ENCODE measurements at places on chromosomes 7 and 10.

- peak; percentile 47 for DNase-seq
These were observed at the start of gene HELLS for GRCh38 chr10:94545391-94546048. HELLS (plus strand) TSS chr10:94545788; CDS start chr10:94545922, 134 bp downstream.

DNA sequence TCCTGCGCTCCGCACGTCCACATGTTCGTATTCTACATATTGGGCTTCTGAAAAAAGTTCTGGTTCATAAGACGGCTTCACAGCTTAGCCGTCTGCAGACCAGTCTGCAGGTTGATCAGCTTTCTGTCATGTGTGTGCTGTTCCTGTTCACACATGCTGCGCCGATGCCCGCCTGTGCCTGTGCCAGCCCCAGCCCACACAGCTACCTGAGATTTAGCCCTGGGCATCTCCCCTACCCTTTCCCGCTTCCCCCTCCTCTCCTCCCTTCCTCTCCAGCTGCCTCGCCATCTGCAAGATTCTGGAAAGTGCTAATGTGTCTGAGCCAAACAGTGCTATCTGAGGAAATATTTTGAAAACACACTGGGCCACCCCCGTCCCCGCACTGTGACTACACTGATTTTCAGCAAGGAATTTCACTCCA is 7.1 kb downstream of the CHST3 start:
- DNase-seq: no peak

DNA sequence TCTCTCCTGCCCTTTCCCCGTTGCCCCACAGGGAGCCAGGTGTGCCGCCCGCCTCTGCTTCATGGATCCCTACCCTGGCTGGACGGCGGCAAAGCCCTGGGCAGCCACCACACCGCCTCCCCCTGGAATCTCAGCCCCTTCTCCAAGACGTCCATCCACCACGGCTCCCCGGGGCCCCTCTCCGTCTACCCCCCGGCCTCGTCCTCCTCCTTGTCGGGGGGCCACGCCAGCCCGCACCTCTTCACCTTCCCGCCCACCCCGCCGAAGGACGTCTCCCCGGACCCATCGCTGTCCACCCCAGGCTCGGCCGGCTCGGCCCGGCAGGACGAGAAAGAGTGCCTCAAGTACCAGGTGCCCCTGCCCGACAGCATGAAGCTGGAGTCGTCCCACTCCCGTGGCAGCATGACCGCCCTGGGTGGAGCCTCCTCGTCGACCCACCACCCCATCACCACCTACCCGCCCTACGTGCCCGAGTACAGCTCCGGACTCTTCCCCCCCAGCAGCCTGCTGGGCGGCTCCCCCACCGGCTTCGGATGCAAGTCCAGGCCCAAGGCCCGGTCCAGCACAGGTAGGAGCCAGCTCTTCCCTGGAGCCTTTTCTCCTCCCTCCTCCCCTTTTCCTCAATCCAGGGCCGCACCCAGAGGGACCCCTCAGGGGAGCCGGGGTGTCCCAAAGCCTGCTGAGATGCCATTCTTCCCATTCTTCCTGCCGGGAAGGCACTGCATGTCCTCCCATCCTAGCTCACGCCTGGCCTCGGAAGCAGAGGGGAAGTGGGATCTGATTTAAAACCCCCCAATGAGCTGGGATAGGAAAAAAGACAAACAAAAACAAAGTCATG is 4.0 kb downstream of the GATA3 start:
- DNase-seq: no peak

- no peak for DNase-seq
These were observed 227.3 kb downstream of the TWIST1 start for GRCh38 chr7:18890134-18890533.

DNA sequence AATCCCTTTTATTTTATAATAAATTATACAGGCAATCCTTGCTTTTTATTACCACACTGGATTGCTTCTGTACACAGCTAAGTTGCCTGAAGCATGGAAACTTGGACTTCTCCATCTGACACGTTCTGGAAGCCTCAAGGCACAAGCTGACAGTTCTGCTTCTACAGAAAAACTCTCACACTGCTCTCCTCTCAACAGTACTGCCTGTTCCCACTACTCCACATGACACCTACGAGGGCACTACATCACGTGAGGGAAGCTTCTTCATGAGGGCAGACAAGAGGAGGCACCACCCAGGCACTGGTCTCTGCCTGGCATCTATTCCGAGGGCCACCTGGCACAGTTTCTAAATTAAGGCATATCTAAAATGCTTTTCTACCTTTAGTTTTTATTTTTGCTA is 16.8 kb upstream of the FAM133B start:
- no peak for DNase-seq

DNA sequence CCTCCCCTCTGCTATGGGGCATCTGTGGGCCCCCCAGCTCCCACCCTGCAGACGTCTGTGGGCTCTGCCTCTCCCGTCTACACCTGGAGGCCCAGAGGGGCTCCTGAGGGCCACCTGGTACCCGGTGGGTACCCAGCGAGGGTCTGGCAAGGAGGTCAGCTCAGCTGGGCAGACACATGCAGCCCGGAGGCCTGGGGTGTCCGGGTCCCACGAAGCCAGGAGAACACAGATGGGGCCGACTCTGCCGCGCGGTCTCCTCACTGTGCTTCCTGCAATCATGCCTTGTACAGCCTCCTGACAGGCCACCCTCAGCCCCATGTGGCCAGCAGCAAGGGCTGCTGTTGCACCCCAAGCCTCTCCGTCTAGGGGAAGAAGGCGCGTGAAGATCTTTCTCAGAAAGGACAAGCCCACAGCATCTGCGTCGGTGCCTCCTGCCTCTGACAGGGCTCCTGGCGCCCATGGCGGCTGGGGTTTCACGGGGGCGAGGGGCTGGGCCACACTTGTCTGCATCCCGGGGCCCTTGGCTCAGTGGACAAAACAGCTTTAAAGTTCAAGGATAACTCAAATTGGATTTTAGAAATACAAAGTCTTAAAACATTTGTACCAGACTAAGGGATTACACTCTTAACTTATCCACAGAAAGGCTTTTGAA is 391.3 kb downstream of the DNAJB6 start:
- no peak for DNase-seq

GRCh38 chr7:125568799-125569198 is 639.2 kb upstream of the POT1 start:
- DNase-seq: no peak

DNA sequence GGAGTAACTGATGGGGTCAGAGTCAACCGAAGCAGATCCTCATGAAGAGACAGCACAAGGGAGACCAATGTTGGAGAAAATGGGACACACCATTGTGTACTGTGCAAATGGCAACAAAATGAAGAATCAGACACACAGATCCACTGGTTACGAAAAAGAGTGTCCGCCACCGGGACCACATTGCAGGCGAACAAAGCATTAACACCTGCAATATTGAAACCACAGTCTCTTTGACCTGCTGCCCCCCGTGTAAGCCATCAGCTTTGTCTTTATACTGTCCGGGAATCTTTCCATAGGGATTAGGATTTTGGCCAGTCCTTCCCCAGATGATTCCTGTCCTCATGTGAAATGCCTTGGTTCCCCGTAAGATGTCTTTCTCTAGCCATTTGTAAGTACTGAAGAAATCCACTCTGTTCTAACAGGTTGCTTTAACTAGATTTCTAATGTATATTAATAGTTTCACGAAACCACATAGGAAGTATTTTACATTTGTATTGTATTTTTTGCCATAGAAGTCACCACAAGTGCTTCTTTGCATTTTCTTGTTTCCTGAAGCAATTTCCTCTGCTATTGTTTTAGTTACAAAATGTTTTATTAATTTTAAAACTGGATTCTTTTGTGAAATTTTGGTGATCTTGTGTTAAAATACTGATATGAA is 140.8 kb upstream of the NFE2L3 start:
- DNase-seq: no peak

DNA sequence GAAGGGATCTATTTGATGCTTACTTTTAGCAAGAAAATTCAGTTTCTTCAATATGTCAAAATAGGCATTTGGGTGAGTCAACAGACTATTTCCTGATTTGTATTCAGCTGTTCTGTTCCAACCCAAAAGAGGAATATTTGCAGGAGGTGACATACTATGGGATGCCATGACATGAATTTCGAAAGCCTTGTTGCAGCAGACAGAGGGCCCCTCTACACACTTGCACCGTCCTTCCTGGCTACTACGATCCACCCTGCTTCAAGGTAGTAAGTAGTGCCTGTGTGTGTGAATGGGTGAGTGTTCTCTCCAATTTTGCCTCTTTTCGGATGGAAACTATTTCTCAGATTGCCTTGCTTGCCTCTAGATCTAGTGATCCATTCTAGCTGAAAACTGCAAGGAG is 413.0 kb upstream of the ADARB2 start:
- DNase-seq: no peak

GRCh38 chr10:97157578-97158095 is 28.1 kb downstream of the SLIT1 start:
- no peak for DNase-seq

GRCh38 chr10:107126512-107127065 is 37.9 kb downstream of the SORCS1 start:
- no peak for DNase-seq

DNA sequence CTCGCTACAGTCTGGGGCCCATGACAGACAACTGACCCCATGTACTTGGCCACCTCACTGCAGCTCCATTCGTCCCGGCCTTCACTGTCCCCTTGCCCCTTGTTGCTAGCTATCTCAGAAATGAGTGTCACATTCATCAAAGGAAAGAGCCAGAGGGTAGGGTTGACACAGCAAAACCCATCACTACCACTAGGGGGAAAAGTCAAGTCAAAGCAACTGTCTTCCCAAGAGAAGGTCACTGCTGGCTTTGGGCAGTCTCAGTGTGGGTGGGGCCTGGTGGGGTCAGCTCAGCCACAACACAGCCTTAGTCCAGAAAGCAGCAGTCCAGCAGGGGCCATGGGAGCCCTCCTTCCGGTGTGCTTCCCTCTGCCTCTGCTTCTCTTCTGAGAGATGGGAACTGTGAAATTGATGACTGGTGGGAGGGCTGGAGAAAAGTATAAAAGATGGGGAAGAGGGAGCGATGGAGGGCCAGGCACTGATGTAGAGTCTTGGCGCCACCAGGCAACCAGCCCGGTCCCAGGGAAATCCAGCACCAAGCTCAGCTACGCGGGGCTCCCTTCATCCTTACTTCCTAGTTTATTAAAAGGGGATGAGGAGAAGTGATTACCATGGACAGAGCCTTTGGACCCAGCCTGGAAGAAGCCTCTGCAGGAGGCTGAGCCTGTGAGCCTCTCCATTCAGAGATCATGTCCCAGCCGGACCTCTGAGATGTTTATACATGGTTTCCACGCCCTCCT is 58.0 kb downstream of the PLXNA4 start:
- DNase-seq: no peak

- no peak for DNase-seq
These were observed 42.9 kb downstream of the CD36 start for GRCh38 chr7:80681272-80681885.

DNA sequence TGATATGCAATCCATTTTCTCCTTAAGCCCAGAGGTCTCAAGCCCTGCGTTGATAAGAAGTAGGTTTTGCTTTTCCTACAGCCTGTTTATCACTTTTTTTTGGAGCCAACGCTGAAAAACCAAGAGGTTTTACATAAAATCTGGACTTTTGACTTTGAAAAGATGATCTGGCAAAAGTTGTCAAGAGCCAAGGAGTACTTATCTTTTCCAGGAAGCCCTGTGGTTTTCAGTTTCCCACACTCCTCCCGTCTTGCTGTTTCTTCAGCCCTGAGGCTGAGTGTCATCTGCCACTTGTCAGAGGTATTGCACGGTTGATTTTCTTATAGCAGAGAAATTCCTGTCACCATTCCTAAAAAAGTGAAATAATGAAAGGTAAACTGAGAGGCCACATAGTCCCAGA is 108.7 kb downstream of the TYW1 start:
- no peak for DNase-seq

DNA sequence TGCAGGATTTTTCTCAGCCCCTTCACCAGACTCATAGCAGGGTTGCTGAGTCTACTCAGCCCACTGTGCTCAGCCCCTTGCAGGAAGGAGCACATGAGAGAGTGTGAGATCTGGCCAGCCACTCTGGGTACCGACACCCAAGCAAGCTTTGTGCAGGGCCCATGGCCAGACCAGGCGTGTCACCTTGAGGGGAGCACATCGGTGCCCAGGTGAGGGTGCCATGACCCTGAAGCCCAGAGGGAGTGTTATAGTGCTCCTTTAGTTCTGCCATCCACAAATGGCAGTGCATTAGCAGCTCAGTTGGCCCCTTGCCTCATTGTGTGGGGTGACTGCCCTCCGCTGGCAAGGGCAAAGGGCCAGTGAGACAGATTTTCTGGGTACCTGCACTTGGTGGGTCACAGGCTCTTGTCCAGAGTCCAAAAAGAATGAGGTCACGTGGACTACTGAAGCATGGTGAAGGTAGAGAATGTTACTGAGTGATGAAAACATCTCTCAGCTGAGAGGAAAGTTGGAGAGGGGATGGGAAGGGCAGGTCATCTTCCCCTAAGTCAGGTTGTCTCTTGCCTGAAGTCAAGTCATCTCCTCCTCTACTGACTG is 181.8 kb downstream of the MACC1 start:
- no peak for DNase-seq

DNA sequence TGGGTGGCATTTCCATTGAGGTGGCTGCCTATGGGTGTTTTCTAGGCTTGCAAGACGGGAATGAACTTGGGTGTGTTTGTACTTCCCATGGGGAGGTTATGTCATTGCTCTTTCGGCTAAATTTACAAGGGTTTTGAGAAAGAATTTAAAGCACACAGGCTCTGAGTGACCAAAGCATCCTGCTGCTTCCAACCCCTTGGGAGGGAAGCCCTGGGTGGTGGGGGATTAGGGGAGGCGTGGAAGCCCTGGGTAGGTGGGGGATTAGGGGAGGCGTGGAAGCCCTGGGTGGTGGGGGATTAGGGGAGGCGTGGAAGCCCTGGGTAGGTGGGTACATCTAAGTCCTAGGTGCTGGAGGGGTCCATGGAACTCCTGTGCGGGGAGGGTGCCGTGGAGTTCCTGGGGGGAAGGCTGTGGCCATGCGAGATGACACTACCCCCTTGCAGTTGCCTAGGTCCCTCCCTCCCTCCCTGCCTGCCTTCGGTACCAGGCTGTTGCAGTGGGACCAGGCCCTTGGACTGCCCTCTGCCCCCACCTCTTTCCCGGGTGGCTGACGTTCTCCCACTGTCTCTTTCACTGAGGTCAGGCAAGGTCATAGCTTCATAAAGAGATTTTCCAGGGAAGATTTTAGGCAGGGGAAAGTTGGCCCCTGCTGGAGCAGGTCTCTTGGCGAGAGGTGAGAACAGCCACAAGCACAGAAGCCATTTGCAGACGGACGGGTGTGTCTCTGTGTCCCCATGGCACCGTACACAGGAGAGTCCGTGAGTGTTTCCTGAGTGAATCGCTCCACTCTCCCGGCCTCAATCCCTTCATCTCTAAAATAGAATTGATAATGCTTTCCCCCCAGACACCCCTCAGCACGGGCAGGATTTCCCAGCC is 19.5 kb downstream of the PRF1 start:
- DNase-seq: no peak
